ENCODE measurements at places on chromosomes 6 and 20. TPM values are rescaled to one million over a fixed set of nuclear protein-coding genes. Genes with fewer than 3 reads are reported as not detected.

DNA sequence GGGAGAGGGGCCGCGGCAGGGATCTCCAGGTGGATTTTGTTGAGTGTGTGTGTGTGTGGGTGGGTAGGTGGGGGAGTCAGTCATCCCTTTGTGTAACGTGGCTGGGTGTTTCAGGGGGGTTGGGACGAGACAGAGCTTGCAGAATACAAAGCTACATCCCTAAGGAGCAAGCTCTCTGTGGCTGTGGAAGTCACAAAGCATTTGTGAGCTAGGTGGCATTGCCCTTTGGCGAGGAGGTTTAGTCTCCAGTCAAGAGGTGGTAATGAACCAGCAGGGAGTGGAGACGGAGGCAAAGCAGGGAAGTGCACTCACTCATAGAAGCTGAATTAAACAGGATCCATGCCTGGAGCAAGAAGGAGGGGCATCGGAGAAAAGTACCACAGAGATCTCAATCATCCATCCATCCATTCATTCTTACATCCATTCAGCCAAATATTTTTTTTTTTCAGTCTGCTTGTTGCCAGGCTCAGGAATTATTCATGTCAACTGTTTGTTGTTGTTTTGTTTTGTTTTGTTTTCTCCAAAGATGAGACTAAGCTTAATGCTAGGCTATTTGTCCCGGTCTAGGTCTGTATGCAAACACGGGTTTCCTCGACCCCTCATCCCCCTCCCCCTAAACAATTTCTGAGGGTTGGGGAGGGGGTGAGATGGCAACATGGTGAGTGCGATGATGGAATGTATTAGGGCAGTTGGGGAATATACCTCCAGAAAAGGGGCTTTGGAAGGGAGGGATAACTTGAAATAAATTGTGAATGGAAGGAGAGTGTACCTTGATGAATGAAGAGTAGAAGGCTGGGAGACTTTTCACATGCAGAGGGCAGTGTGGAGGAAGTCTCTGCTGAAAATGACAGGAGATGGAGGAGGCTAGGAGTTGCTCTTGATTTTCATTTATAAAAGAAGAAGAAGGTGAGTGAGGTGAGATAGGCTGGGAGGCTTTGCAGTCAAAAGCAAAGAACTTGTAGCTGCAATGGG, 1.0 kb downstream of the HCRTR2 start:
- DNase-seq = no peak

- DNase-seq = no peak
Observed at GRCh38 chr20:20430066-20430465, 62.2 kb downstream of the INSM1 start.

- no peak for DNase-seq
Observed at GRCh38 chr6:88633782-88634181, 329.6 kb downstream of the RNGTT start.

DNA sequence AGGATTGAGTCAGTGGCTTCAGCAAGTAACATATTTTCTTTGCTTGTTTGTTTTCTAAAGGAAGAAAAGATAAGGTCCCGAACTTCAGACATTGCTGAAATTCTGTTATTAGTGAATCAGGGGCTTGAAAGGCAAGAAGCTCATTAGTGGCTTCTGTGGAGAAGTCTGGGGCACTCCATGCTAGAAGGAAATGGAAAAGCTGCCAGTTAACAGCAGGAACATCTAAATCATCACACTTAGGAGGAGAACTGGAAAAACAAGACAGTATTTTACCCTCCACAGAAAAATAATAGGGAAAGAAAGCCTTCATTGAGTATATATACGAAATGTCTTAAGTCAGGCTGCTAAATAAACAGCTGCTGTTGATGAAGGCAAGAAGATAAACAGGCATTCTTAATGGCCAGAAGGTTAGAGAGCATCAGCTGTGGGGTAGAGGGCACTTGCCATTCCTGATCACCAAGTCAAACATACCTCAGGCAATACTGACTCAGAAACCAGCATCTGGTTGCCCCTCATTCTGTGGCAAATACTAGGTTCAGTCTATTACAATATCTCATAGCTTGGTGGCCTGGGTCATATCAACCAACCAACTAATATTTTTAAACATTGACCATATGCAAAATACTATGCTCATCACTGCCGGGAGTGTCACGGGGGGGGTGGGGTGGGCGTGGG, 143.2 kb upstream of the TENT5A start:
- no peak for DNase-seq

The COL21A1 gene
- total RNA-seq = 4.5 TPM

GRCh38 chr20:58179083-58179431, 49.4 kb downstream of the ANKRD60 start:
- DNase-seq = no peak

- no peak for DNase-seq
Observed at GRCh38 chr6:115717472-115717871, 343.2 kb downstream of the FRK start.

DNA sequence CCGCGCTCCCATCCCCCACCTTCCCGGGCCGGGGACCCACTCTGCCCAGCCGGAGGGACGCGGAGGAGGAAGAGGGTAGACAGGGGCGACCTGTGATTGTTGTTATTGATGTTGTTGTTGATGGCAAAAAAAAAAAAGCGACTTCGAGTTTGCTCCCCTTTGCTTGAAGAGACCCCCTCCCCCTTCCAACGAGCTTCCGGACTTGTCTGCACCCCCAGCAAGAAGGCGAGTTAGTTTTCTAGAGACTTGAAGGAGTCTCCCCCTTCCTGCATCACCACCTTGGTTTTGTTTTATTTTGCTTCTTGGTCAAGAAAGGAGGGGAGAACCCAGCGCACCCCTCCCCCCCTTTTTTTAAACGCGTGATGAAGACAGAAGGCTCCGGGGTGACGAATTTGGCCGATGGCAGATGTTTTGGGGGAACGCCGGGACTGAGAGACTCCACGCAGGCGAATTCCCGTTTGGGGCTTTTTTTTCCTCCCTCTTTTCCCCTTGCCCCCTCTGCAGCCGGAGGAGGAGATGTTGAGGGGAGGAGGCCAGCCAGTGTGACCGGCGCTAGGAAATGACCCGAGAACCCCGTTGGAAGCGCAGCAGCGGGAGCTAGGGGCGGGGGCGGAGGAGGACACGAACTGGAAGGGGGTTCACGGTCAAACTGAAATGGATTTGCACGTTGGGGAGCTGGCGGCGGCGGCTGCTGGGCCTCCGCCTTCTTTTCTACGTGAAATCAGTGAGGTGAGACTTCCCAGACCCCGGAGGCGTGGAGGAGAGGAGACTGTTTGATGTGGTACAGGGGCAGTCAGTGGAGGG, 2.8 kb downstream of the SOX4 start:
- DNase-seq = peak; percentile 69

GRCh38 chr6:83589076-83589475, 76.7 kb downstream of the PRSS35 start:
- DNase-seq = no peak

- DNase-seq = no peak
Observed at GRCh38 chr20:1637226-1637625, 17.4 kb upstream of the SIRPB1 start.

GRCh38 chr6:63475707-63476106, 96.6 kb upstream of the LOC128125822 start:
- no peak for DNase-seq

- no peak for DNase-seq
Observed at GRCh38 chr6:125189494-125189893, 35.9 kb downstream of the TPD52L1 start.

The FAM83C gene
- 65.2 TPM for total RNA-seq

DNA sequence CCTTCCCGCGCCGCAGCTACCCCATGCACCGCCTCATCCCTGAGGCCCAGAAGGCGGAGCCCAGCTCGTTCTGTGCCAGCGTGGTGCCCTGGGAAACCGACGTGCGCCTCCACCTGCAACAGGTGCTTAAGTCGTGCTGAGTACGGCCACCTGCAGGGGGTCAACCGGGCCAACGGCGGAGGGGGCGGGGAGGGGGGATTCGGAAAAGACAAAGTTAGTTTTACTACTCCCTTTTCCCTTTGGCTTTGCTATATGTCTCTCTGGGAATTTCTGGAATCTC, 168.9 kb downstream of the CDK19 start:
- no peak for DNase-seq

The BTN1A1 gene
- total RNA-seq = not detected

GRCh38 chr20:59786801-59787537, 146.5 kb downstream of the SYCP2 start:
- DNase-seq = peak; percentile 32

The HAO1 gene
- total RNA-seq = 0.80 TPM

The PNPLA1 gene
- total RNA-seq = 40.3 TPM

DNA sequence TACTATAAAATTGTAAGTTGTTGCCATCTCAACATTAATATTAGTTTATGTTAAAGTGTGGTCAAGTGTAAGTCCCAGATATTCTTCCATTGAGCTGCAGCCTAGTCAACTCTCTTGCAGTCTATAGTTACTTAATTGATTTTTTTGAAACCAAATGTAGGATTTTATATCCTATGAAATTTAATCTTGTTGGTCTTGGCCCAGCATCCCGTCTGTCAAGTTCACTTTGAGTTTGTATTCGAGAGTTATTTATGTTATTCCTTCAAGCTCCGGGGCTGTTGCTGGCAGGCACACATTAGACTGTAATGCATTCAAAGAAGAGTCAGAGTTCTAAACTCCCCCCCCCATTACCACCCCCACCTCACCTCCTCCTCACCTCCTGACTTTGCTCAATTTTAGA, 71.0 kb upstream of the SPACA1 start:
- no peak for DNase-seq
